Thymus (tissue), 14 donors: ENCODE measurements at places on chromosomes 4 and X. TPM values are rescaled to one million over a fixed set of nuclear protein-coding genes. Genes with fewer than 3 reads are reported as not detected.

DNA sequence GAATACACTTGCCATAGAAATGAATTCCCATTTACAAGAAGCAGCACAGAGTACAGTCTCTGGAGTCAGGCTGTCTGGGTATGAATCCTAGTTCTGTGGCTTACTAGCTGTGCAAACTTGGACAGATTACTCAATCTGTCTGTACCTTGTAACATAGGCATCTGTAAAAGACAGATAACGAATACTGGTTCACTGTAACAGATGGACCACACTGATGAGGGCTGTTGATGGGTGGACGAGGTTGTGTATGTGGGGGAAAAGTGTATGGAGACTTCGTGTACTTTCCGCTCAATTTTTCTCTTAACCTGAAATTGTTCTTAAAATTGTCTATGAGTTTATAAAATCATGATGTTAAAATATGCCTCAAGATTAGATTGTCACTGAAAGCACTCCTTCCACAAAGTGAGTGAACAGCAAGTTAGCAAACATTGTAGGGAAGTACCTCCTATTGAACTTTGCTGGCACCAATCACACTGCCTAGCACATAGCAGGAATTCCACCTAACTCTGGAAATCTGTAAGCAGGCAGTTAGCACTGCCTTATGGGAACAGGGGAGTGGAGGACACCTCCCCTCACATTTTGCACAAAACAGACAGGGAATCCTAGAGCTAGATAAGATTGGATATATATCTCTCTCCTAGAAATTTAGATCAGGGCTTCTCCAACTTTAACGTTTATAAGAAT lies 6.5 kb upstream of the EXOSC9 start:
- no peak for DNase-seq

DNA sequence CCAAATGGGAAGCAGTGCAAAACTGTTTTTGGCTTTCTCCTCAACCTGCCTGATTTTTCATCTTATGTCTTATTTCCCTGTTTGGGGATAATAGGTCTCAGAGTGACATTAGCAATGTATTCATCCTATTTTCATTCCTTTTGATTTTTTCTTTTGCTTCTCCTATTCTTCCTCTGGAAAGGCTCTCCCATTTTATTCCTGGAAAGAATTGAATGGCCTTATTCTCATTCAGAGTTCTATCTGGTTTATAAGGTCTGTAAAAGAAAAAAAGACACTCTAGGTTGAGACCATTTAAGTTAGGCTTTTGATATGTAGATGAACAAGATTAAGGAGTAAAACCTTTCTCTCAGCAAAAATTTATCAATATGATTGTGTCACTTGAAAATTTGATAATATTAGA lies 27.8 kb upstream of the ALB start:
- DNase-seq = no peak

DNA sequence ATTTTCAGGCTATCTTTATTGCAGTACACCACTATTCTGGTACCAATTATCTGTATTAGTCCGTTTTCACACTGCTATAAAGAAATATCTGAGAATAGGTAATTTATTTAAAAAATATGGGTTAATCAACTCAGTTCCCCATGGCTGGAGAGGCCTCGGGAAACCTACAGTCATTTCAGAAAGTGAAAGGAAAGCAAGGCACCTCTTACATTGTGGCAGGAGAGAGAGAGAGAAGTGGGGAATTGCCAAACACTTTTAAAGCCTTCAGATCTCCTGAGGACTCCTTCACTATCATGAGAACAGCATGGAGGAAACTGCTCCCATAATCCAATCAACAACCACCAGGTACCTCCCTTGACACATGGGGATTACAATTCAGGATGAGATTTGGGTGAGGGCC lies 54.7 kb downstream of the AMER1 start:
- DNase-seq = no peak

GRCh38 chr4:104693601-104694201 lies 199.0 kb upstream of the CXXC4 start:
- no peak for DNase-seq

Gene MSANTD1
- polyA plus RNA-seq = 1.0 TPM

GRCh38 chrX:48940404-48940955 lies 16.9 kb downstream of the OTUD5 start:
- DNase-seq = no peak

DNA sequence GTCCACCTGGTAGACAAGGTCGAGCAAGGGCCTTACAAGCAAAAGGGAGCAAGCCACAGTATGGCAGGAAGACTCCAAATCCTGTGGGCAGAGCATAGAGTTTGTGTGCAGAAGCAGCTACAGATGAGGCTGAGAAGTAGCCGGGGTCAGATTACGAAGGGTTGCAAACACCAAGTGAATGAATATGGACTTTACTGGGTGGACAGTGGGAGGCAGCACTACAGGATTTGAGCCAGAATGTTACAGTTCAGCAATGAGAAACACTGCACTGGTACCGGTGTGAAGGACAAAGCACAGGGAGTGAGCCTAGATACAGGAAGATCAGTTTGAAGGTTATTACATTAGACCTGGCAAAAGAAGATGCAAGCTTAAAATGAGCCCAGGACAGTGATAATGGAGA lies 46.1 kb upstream of the HOPX start:
- no peak for DNase-seq

DNA sequence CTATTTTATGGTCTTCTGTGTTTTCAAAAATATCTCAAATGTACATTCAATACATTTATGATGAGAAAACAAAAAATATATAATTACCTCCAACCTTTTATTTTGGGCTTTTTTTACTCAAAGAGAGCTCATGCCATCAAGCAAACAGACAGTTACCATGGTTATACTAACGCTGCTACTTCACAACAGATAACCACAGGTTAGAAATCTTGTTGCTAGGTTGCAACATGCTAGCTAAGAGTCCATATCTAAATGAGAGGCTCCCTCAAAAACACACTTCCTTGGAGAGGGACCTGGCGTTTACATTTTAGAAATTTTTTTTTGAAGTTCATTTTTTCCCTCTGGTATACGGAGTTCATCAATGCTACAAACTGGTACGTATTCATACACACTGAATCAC lies 44.3 kb downstream of the TBC1D9 start:
- DNase-seq = no peak

DNA sequence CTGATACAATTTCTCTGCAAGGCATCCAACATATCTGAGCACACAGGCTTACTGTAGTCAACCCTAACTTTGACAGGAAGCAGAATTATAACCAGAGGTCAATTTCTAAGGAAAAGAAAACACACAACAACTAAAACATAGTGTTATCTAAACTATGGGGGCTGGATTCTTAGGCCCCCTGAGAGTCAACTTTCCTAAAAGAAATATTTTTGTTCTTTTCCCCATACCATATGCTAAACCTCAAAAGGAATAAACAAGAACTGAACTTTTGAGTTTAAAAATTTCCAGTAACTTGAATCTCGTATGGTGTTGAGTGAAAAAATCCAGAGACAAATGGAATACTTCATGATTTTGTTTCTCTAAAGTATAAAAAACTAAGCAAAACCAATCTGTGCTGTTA lies 42.9 kb downstream of the ATXN3L start:
- DNase-seq = no peak

Gene TMEM31
- 0.37 TPM for polyA plus RNA-seq

Gene GAGE12E
- polyA plus RNA-seq = not detected

Gene PLAC8
- polyA plus RNA-seq = 48.9 TPM

- DNase-seq = no peak
Measured at GRCh38 chr4:138804711-138805110, 210.9 kb upstream of the NOCT start.

- DNase-seq = no peak
Measured at GRCh38 chr4:16262188-16262587, 35.9 kb upstream of the TAPT1 start.

- DNase-seq = no peak
Measured at GRCh38 chrX:135330706-135331105, 21.4 kb downstream of the ETDC start.

Gene MSX1
- polyA plus RNA-seq = 1.8 TPM

Gene KLHL4
- 0.16 TPM for polyA plus RNA-seq

DNA sequence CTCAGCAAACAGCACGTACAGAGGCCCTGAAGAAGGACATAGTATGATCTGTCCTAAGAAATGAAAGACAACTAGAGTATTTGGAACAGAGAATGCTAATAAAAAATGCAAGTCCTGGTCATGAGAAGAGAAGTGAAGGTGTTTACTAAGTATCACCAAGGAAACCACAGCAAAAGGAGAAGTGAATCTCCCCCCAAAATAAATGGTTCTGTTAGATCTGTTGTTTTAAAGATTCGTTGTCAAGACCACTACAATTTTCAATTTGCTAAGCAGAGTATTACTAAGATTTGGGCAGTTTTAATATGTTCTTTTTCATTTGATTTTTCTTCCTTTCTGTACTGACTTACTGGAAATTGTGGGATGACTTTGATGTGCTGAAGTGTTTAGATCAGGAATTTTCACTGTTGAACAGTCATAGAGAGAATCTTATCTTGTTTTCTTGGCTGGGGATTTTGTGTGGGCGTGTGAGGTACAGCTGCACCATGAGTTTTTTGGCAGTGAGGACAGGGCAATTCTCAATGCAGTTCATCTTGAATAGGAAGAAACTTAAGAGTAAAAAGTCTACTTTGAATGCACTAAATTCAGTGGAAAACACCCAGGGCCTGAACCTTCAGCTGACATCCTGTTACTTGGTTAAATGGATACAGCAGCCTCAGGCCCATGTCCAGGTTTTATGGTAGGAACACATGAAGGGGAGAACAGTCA lies 132.2 kb downstream of the STIM2 start:
- DNase-seq = no peak

DNA sequence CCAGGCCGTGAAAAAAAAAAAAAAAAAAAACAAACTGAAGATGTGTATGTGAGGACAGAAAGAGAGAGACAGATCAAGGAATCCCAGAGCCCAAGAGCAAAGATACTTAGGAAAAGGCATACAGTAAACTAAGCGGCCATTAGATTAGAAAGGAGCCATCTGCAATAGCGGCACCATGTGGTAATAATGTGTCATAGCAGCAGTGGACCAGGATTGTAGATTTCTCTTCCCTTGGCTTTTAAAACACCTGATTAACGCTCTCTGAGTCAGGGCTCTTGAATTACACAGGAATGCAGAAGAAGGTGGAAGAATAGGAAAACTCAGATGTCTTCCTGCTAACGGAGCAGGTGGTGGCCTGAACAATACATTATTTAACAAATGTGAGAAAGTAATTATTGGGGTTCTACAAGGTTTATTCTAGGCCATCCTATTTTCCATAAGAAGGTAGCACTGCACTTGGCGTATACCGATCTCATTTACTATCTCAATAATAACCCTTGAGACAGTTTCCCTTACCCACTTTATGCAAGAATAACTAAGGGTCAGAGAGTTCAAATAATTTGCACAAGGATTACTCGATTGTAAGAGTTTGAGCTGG lies 182.7 kb downstream of the KCNIP4 start:
- DNase-seq = no peak

- DNase-seq = no peak
Measured at GRCh38 chr4:2289955-2290333, 28.0 kb upstream of the MXD4 start.

DNA sequence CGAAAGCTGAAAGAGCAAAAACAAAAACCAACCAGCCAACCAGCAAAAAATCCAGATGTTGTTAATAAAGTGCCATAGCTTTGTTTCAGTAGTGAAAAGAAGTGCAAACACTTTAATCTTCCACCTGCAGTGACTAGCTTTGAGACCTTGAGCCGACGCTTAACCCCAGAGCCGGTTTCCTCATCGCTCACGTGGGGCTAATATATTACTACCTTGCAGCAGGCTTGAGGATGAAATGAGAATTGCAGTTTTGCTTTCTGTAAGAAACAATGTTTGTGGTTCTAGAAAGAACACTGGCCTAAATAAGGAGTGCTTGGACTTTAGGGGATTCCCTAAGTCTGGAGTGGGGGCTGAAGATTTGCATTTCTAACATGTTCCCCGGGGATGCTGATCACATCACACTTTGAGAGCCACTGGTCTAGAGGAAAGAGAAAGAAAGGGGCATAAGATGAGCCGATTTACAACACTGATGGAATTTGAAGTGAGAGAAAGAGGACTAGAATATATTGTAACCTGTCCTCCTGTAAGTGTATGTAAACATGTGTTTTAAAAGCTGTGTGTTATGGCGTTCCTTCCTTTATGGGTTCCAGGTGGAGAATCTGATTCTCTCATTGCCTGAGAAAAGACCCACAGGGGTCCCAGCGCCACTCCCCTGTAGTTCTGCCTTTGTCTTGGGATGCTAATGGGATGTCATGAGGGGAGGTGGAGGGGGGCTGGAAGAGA lies 1.4 kb downstream of the FGF2 start:
- no peak for DNase-seq

GRCh38 chr4:184142121-184143000 lies 75.3 kb downstream of the ENPP6 start:
- no peak for DNase-seq

DNA sequence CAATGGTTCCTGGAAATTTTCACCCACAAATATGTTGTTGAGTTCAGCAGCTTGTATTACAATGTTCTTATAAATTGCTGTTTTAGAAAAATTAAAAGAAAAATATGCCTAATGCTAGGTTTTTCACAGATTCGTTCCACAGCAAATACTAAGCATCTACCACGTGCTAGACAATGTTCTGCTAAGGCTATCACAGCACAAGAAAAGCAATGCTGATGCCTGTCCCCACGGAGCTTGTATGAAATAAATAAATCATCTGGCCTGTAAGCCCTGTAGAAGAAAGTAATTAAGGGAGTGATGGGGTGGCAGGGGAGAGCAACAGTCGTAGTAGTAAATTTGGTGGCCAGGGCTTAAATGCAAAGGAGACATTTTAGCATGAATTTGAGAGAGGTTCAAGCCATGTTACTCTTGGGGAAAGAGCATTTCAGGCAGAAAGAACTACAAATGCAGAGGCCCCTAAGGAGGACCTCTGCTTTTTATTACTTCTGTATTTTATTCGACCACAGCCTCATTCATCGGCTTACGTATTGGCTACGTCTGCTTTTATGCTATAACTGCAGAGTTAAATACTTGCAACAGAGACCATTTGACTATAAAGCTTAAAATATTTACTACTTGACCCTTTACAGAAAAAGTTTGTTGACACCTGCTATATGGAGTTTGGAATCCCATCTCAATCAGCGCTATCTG lies 36.3 kb downstream of the ARAP2 start:
- DNase-seq = no peak

- DNase-seq = no peak
Measured at GRCh38 chrX:123081776-123082175, 102.3 kb upstream of the GRIA3 start.

Gene SOWAHD
- 1.6 TPM for polyA plus RNA-seq

Gene MAGEA12
- 0.05 TPM for polyA plus RNA-seq

- no peak for DNase-seq
Measured at GRCh38 chrX:24982306-24982965, 33.3 kb downstream of the ARX start.

Gene SMIM31
- polyA plus RNA-seq = 0.02 TPM

GRCh38 chr4:94673961-94674360 lies 83.8 kb upstream of the BMPR1B start:
- DNase-seq = no peak

DNA sequence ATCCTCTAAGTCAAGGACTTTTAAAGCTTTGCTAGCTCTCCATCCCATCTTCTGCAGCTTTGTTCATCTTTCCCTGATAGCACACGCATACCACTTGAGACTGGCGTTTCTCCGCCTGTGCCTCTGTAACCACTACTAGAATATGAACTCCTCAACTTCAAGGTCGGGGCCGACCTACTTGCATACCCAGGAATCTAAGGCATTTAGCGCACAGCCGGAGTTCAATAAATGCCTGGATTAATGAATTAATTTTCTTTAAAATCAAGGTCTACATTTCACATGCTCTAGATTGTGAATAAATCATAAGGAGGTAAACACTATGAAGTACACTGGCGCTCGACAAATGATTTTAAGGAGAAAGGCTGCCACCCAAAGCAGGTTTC lies 89.3 kb downstream of the HNRNPD start:
- DNase-seq = no peak
